Activated CD8-positive, alpha-beta memory T cell treated with anti-CD3 and anti-CD28 coated beads, Interleukin-2, amount 50 U/mL, for 4 hours (primary cell): ENCODE measurements at places on chromosomes 4 and X.

GRCh38 chrX:33415459-33415858 lies 204.1 kb upstream of the DMD start:
- DNase-seq: no peak

DNA sequence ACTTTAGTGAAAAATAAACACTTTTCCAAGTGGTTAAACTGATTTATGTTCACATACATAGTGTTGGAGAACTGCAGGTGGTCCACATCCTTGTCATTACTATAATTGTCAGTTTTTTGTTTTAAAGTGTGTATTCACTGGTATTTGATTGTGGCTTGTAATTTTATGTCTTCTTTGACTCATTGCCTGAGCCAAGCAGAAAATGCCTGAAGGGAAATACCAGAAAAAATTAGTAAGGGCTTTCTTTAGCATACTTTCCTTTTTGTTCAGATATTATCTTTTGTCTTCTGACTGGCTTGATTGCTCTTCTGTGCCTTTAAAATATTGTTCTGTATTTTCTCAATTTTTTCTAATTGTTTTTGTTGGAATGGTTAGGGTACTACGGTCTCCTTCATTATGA lies 981.3 kb downstream of the C4orf33 start:
- DNase-seq: no peak

- no peak for DNase-seq
Measured at GRCh38 chrX:130267956-130268448, 697 bp downstream of the ZNF280C start.

- peak; percentile 33 for DNase-seq
Measured at GRCh38 chrX:4547213-4547836, 833.9 kb upstream of the PRKX start.

- no peak for DNase-seq
Measured at GRCh38 chr4:103032574-103032973, 13.1 kb upstream of the SLC9B1 start.

DNA sequence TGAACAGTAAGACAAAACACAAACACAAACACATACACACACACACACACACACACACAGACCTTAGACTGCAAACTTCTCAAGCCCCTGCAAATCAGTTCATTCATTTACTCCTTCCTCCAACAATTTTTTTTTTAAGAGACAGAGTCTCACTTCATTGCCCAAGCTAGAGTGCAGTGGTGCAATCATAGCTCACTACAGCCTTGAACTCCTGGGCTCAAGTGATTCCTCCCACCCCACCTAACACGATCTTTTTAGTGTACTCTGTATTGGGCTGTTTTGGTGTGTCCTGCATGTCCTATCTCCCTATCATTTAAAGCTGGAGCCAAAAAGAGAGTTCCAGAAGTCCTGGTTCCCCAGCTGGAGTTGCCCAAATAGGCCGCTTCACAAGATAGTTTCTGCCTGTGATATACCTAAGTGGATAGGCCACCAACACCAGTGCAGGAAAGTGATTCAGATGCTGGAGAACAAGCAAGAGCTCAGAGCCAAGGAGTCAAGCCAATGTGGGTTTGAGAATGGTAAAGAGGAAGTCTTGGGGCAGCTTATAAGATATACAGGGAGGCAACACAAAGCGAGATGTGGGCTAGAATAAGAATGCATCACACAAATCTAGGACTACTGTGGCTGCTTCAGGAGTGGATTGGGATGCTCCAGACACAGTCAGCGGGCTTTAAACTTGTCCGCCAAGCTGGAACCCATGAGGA lies 85.4 kb upstream of the RAPGEF2 start:
- no peak for DNase-seq

- DNase-seq: no peak
Measured at GRCh38 chr4:188316391-188316790, 177.2 kb downstream of the TRIML1 start.

- DNase-seq: no peak
Measured at GRCh38 chr4:168735735-168736134, 238.9 kb downstream of the PALLD start.

GRCh38 chrX:69128588-69128987 lies 36.7 kb downstream of the PJA1 start:
- no peak for DNase-seq

DNA sequence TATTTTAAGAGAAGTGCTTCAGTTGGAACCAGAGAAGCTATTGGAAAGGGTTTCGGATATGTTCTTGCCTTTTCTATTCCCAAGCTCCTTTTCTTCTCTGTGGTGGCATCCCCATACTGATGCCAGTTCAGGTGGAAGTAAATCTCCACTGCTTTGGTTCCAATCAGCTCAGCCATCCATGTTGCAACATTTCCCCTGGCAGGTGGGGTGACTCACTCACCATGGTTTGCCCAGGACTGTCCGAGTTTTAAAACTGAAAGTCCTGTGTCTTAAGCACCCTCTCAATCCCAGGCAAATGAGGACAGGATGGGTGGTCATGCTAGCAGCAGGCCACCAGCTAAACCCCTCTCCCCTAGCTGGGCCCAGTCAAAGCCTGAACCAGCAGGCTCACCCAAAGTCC lies 15.1 kb downstream of the RAI2 start:
- DNase-seq: no peak

DNA sequence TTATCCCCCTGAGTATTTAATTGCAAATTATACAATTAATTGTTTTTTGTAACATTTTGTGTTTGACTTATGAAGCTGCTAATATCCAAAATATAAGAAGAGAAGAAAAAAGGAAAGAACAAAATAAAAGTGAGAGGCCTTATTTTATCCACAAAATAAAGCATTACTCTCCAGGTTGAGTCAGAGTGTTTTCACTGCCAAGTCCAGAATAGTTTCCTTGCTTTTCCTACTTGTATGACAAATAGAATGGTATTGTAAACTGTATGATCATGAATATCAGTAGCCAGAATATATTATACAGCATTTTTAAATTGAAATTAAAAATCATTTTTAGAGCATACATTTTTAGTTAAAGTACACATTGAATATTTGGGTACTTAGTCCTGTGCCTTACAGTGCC lies 237.8 kb downstream of the NDST4 start:
- DNase-seq: no peak

DNA sequence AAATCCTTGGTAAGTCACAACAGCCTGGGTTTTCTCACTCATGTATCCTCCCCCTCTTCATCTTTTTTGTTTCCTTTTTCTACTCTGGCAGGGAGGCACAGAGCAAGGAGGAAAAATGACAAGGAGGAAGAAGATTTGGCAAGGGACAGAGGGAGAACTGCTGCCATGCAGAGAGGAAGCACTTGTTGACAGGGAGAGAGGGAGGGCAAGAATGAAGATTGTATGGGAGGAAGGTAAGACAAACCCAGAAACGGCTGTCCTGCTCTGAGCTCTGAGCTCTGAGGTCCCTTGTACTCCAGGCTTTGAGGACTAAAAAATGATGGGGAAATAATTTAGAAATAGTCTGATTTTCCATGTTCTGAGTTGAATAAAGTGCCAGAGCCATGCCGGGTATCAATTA lies 123.9 kb downstream of the DCHS2 start:
- DNase-seq: no peak

GRCh38 chr4:4791299-4792111 lies 68.0 kb upstream of the MSX1 start:
- DNase-seq: no peak

- DNase-seq: no peak
Measured at GRCh38 chr4:140331876-140332275, 41.6 kb upstream of the SCOC start.

- no peak for DNase-seq
Measured at GRCh38 chr4:20356565-20356964, 104.9 kb downstream of the SLIT2 start.

GRCh38 chr4:93436000-93436626 lies 392.4 kb upstream of the ATOH1 start:
- DNase-seq: no peak

DNA sequence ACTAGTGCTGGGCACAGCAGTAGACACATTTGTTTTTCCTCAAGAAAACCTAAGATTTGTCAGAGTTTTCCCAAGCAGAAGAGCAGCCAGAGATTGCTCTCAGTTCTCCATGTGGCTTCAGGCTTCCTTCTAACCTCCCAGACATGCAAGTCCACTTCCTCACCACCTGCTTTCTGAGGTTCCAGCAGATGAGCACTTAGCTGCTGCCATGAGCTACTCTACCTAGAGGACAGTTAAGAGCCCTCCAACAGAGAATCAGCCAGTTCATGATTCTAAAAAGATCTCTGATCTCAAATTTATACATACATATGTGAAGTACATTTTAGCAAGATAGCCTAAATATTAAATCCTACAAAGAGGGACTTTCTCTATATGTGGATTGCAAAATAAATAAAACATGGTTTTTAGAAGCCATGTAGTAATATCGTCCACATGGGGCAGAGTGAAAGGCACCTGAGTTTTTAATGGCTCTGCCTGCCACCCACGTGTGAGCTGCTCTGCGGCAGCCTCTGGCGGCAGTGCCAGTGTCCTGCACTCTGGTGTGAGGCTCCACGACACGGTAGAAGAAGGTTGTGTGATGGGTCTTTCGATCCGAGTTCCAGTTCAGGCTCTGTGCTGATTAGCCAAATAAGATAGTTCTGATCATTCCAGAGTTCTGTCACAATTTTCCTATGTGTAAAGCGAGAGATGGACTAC lies 10.3 kb downstream of the CYP4V2 start:
- DNase-seq: peak; percentile 48

DNA sequence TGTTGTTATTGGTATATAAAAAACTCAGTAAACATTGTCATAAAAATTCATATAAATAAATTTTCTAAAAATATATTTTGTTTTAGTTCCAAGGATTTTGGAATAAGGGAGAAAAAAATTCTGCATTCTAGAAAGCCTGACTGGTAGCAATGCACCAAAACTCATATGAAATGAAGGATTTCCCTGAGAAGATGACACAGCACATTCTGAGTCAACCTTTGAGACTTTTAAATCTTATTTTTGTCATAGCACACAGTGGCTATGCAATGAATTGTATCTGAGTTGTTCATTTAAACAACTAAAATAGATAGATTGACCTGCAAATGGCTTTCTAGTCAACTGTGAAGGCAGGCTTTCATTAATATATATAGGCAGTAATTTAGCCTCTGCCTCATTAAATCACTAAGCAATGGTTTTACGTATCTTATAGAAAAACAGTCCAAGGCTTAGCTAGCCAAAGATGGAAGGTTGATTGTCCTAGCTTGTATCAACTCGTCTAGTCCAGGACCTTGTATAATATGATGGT lies 239.1 kb upstream of the NEIL3 start:
- DNase-seq: no peak

- no peak for DNase-seq
Measured at GRCh38 chr4:140027101-140027500, 126.9 kb downstream of the MAML3 start.

DNA sequence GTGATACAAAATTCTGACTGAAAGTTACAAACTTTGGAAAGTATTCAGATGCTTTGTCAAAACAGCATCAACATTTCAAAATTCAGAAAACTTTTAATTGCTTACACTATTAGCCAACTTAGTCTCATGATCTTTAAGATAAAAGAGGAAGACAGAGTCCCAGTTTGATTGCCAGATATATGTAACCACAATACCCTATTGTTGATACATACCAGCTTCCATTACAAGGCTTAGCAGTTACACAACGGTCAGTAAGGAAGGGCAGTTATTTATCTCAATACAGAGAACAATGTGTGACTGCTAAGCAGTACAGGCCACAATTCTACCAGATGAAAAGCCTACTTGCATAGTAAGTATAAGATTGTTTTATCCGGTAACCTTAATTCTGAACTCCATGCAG lies 138.4 kb downstream of the SPANXN3 start:
- no peak for DNase-seq

DNA sequence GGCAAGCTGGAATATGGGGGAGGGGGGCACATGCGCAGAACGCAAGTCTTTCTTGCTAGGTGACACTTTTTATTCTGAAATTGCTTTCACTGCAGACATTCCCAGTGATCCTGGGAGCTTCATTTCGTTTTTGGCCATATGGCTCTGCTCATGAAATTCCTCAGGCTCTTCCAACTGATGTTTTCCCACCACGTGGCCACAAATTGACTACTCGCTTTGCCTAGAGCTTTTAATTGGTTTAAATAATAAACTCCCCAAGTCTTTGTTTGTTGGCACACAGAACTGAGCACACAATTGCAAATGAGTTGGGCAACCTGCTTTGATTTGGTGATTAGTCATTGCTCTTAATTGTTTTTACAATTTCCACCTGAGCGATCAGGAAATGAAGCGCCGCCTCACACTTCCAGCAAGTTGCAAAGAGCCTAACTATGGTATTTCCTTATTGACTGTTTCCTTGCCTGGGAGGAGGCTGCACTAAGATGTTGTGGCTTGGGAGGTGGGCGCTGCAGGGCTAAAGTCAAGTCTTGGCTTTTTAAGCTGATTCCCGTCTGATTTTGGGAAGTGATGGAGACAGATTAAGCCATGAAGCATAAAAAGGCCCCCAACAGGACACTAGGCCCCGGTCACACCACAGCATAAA lies 282.5 kb downstream of the ZIC3 start:
- DNase-seq: no peak

- no peak for DNase-seq
Measured at GRCh38 chr4:155495572-155496293, 119.0 kb upstream of the MAP9 start.

DNA sequence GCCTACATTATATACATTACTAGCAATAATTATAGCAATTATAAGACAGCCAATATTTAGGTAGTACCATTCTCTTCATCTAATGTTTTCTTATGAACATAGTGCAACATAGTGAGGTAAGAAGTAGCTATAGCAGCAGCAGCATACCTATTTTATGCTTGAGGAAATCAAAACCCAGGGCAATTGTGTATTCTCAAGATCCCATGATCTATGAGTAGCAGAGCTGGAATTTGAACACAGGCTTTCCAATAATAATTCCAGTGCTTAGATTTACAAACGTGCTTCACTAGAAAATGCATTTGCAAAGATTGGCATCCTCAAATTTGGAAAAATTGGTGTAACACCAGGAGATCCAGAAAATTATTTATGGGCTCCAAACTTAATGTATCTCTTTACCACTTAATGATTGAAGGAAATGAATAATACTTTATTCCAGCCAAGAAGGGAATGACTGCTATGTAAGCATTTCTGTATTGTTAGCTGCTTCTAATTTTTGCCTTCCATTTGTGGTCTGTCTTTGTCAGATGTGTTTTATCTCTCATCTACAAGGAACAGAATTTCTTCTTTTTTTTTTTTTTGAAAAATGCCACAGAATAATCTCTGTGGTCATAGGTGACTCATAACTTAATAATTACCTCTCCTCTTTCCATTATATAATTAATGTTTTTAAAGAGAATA lies 451.1 kb downstream of the ARAP2 start:
- no peak for DNase-seq

DNA sequence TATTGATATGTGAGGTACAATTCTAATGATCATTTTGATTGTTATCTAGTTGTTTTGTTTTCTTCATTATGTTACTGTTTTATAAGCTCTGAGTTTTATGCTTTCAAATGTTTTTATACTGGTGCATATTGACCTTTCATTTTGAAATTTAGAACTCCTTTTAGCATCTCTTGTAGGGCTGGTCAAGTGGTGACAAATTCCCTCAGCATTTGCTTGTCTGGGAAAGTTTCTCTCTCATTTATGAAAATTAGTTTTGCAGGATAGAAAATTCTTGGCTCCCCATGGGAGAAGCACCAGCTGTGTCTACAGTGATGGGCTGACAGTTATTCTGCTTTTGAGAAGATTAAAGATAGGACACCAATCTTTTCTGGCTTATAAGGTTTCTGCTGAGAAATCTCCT lies 105.3 kb upstream of the SPRY1 start:
- no peak for DNase-seq
